ENCODE measurements at places on chromosomes 3 and 15.

- DNase-seq = no peak
These were observed 60.3 kb downstream of the CMSS1 start for GRCh38 chr3:99878005-99878404.

- no peak for DNase-seq
These were observed 17.1 kb downstream of the GBE1 start for GRCh38 chr3:81744366-81744765.

DNA sequence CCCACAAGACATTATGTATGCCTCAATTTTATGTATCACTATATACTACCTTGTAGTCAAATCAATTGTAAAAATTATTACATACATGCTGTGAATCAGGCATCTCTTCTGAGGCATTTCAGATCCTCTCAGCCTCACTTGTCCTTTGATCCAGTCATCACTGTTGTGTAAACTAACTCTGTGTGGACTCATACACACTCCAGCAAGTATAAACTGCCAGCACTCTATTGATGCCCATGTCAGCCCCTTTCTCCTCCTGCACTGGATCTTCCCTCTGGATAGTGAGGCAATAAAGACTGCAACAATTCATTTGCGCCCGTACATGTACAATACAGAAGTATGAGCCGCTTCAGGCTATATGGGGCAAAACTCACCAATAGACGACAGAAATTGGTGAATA, 364.7 kb upstream of the TGFBR2 start:
- no peak for DNase-seq

DNA sequence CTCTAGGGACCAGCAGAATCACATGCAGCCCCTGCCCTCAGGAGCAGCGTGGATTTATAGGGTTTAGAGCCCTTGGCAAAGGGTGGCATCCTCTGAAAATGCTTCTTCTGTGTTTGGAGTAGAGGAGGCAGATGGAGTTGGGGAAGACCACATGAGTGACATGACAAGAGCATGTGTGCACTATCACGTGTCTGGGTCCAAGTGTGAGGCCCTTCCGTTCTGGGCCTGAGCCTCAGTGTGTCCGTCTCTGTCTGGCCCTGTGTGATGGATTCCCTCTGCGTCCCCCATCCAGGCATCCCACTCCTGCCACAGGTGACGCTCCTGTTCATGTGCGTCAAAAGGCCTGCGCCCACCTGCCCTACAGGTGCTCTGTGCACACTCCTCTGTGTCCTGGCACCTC, 30.1 kb downstream of the FGD5 start:
- DNase-seq = no peak

GRCh38 chr3:195010551-195011100, 260.3 kb downstream of the XXYLT1 start:
- DNase-seq = no peak

DNA sequence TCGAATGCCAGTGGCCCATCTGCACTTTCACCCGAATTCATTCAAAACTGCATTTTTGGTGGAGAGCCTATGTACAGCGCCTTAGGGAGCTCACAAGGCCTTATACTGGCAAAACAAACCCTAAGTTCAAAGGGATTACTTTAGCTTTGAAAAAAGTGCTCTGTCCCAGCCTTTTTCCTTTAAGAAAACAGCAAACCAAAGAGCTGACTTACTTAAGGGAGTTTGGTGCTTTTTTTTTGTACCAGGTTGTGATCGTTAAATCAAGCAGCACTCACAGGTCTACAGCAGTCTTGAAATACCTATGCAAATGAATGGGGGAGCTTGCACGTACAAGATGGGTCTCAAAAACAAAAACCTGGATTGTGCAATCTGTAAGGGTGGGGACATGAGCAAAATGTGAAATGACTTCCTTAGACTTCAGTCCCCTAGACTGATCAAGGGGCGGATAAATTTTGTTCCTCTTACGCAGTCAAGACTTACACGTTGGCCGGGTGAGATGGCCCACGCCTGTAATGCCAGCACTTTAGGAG, 11.6 kb upstream of the PIK3CB start:
- DNase-seq = no peak

DNA sequence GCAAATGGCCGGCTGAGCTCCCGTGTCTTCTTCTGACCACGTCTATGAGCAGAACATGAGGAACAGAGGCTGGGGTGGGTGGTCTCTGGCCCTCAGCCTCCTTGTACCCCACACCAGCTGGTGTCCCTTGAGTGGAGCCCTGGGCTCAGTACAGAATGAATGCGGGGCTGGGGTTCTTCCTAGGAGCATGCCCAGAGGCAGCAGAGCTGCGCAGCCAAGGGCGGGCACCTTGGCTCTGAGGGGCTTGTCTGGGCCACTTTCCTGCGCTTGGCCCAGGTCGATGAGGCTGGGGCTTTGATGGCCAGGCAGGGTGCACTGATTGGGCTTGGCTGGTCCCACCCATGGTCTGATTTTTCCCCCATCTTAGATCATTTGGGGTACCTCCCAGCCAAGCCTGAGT, 6.4 kb downstream of the SCN5A start:
- peak; percentile 14 for DNase-seq

DNA sequence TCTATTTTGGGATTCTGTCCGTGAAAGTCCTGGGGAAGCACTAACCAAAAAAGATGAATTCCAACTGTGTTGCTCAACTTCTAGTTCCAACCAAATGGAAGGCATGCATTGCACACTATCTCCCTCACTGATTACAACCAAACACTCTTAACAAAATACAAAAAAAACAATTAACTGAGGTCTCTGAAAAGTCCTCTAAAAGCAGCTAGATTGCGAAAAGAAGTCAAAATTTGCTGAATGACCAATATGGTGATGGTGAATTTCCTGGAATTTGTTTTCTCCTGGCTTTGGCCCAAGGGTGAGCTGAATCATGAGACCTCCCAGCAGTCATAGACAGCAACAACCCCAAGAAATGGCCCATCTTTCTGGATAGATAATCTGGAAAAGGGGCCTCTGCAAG, 28.3 kb downstream of the CYP19A1 start:
- DNase-seq = no peak

DNA sequence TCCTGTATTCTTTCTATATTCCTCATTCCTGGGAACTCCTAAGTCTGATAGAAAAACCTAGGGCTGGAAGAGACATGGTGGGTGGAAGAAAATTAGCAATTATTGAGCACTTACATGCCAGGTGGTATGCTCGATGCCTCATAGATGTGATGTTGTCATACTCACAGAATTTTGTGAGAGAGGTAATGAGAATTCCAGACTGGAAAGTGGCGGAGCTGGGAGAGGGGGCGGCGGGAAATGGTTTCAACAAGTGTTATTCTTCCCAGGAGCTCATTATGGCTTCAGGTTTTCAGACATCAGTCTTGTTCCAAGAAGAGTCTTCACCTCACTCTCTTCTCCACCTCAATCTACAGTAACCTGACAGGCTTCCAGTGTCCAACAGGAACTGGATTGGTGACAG, 16.2 kb downstream of the TIMP4 start:
- DNase-seq = no peak

GRCh38 chr3:117404730-117405129, 695.2 kb downstream of the TUSC7 start:
- no peak for DNase-seq

- peak; percentile 90 for DNase-seq
These were observed 45.0 kb downstream of the TNK2 start for GRCh38 chr3:195863121-195864061.

GRCh38 chr3:127970966-127971592, 56.0 kb downstream of the KBTBD12 start:
- peak; percentile 45 for DNase-seq

DNA sequence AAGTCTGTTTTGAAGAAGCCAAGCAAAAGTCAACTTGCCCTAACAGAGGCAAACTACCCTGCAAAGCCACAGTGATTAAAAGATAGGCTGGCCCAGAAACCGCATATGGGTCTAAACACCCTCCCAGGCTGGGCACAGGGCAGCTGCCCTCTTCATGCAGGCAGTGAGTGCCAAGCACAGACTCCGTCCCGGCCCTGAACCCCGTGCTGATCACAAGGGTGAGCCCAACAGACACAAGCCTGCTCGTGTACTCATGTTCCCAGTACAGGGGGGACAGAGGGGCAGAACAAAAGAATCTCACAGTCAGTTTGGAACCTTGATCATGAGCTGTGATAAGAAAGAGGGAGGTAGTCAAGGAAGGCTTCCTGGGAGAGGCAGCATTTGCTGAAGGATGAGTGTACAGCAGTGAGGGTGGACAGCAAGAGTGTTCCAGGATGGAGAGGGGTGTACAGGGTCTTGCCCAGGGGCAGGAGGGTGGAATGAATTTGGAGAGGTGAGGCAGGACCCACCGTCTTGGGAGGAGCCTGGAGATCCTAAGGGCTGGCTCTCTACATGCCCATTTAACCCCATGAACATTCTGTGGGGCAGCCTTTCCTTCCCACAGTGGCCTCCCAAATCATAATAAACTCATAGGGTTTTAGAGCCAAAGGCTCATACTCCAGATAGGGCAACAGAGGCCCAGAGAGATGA, 43.2 kb upstream of the PRR23E start:
- no peak for DNase-seq

DNA sequence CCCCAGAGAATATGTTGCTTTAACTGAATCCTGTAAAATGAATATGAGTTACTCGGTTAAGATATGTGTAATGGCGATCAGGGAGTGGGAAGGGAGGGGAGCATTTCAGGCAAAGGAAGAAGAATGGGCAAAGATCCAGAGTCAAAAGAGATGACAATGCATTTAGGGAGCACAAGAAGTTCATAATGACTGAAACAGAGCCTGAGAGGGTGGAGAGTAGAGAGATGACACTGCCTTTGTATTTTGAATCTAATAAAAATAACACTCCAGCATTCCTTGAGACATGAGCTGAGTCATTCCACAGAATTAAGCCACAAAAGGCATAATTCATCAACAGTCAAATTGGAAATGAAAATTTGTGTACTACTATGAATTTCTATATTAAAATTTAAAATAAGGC, 105.3 kb upstream of the PEX5L start:
- DNase-seq = no peak

DNA sequence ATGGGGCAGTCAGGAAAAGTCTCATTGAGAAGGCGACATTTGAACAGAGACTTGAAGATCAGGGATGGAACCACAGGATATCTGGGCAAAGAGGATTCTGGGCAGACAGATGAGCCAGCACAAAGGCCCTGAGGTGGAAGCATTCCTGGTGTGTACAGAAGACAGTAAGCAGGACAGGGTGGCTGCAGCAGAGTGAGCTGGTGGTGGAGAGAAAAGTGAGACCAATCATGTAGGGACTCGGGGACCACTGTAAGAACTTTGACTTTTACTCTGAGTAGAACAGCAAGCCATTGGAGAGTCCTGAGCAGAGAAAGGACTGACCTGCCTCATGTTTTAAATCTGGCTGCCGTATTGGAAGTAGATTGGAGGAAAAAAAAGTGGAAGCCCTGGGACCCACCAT, 29.9 kb upstream of the LRRFIP2 start:
- DNase-seq = no peak

DNA sequence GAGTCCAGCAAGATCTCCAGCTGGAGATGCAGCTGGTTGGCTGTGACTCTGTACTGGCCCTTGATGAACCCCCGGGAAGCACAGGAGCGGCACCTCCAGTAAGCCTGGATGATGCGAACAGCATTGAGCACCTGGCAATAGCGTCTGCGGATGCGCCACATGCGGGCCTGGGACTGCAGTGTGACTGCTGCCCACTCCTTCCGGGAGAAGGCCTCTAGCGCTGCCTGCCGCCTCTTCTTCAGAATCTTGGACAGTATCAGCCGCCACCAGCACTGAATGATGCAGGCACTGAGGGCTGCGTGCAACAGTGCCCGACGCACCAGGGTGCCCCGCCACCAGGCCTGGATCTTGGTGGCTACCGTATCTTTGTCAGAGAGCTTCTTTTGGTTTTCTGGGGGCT, 8.2 kb downstream of the IQCF1 start:
- no peak for DNase-seq

DNA sequence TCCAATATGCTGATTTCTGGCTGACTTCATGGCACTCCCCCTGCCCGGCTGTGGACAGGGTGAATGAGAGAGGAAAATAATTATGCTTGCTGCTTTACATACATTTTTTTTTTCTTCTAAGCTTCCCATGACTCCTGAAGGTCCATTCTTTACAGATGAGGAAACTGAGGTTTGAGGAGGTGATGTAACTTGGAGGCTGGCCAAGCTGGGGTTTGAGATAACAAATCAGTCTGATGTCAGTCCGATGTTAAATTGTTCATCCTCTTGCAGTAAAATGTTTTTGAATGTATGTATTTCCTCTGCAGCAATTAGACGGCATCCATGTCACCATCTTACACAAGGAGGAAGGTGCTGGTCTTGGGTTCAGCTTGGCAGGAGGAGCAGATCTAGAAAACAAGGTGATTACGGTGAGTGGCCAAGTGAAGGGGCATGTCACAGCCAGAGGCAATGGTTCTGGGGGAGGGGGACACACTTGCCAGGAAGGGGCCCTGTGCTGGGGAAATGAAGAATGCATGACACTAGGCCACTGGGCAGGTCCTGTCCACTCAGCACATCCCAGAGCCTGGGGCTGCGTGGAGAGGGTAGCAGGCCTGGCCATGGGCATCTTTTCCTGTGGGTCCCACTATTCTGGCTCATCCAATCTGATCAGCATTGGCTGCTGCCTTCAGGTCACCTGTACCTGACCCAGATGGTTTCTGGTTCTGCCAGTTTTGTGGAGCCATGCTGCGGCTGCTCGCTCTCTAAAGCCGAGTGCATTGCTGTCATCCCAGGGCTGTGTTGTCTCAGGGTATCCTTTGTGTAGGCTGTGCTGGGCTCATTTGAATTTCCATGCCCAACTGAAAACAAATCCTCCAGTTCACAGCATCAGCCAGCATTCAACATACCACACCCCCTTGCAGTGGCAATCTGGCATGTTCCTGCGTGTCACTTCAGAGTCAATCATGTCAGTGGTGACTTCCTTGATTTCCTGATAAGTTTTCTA, 20.4 kb downstream of the STARD5 start:
- DNase-seq = no peak

DNA sequence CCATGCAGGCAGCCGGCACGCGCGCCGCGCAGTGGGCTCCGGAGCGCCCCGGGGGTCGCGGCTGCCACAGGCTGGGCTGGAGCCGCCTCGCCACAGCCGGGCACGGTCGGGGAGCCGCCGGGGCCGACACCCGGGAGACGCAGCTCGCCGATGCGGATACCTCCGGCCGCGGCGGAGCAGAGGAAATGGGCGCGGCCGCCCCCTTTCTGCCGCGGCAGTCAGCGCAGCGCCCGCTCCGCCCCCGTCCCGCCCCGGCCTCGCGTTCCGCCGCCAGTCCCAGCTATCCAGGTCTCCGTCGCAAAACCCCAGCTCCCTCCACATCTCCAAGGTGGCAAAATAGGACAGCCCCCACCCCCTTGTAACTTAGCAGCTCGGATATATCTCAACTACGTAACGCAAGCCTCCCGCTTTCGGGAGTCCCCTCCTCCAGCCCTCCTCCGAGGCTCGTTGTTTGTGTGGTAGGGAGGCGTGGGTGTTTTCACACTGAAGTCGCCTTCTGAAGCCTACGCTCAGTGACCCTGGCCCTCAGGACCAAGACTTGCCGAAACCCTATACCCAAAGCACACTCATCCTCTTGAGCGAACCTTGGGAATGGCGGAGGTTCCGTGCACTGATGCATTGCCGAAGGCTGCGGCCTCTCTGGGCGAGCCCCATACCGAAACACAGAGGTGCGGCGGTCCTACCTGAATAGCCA, at the start of gene SH3BP5:
Gene SH3BP5, minus strand, starts transcription at position 182 of the 694 bp plus-strand sequence. Its CDS starts 178 bp downstream, at position 4.
- DNase-seq = peak; percentile 81

DNA sequence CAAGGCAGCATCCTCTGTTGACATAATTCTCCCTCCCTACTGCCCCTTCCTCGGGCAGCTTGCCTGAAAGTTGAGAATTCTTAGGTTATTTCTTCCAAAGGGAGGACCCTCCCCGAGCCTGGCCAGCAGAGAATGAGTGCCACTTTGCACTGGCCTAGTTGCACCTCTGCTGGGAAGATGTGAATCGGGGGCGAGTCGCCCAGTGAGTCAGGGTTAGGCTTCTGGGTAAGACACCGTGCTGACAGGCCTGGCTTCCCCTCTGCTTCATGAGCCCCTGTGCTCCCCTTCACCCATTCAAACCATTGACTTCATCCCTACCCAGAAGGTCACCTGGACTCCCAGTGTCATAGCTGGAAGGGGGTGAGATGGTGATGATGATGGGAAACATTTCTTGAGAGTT, 82.3 kb downstream of the AAGAB start:
- no peak for DNase-seq
